AG20443 (cell line): ENCODE measurements at places on chromosomes 1 and 21.

GRCh38 chr1:227939791-227940771, 7.7 kb downstream of the WNT9A start:
- no peak for DNase-seq

DNA sequence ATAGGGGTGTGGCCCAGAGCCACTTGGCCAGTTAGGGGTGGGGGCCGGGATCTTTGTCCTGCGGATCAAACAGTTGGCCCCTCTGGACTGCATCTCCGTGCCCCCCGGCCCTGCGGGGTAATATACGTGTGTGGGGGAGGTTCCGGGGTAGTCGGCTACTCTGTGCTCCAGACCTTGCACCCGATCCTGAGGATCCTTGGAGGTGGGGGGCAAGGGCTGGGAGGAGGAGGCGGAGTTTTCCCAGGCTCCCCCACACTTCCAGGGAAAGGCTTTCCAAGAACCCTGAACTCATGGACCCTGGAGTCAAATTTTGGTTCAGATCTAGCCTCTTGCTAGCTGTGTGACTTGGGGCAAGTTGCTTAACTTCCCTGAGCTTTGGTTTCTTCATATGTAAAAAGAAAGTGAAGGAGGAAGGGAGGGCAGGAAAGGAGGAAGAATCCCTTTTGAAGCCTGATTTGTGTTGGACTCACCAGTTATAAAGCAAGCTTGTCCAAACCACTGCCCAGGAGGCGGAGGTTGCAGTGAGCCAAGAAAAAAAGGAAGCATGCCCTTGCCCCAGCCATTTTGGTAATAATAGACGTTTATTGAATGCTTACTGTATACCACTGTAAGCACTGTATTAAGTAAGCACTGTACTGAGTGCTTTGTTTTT, 686 bp downstream of the MIIP start:
- no peak for DNase-seq

- DNase-seq = no peak
Observed at GRCh38 chr1:177511036-177511435, 340.3 kb downstream of the BRINP2 start.

DNA sequence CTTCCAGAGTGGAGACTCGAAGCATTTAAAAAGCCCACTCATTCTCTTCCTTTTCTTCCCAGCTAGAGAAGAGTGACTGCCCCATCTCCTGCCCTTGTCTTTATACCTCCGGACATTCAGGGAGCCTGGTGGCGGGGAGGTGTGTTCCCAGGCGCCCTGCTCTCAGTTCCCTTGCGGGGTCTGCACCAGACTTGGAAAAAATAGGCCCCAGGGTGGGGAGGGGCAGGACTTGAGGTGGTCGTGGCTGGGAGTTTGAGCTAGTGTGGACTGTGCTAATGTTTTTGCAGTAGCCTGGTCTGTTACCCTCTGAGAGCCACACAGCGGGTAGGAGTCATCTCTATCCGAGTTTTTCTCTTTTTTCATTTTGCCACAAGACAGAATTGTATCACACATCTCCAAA, 139.1 kb downstream of the PEX14 start:
- DNase-seq = no peak

DNA sequence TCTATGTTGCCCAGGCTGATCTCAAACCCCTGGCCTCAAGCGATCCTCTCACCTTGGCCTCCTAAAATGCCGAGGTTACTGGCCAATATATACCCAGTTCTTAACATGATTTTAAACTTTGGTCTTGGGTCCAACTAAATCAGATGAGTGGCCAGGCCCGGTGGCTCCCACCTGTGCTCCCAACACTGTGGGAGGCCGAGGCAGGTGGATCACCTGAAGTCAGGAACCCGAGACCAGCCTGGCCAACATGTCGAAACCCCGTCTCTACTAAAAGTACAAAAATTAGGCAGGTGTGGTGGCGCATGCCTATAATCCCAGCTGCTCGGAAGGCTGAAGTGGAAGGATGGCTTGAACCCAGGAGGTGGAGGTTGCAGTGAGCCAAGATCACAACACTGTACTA, 29.6 kb downstream of the TOMM20 start:
- no peak for DNase-seq

GRCh38 chr1:199132006-199132405, 493.2 kb downstream of the PTPRC start:
- no peak for DNase-seq

GRCh38 chr1:219875860-219876259, 52.5 kb downstream of the SLC30A10 start:
- DNase-seq = no peak

GRCh38 chr21:35227786-35228185, 178.7 kb upstream of the RUNX1 start:
- no peak for DNase-seq

DNA sequence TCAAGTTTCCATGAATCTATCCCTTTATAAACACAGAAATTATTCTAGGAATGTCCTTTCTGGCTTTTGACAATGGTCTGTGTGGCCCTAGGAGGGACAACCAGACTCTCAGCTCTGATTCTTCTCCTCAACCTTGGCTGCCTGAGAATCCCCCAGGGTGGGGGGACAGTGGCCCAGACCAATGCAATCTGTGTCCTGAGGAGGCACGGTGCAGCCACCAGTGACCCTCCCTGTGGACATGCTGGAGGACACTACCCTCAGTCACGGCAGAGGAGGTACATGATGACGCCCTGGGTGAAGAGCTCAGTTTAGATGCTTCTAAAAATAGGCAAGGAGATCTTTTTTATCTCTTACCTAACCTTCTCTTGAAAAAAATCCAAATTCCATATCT, 91.7 kb downstream of the PGBD5 start:
- DNase-seq = no peak

- DNase-seq = no peak
Observed at GRCh38 chr1:42774928-42775526, 8.0 kb downstream of the C1orf50 start.

GRCh38 chr1:31742462-31743212, 21.5 kb downstream of the ADGRB2 start:
- DNase-seq = no peak

DNA sequence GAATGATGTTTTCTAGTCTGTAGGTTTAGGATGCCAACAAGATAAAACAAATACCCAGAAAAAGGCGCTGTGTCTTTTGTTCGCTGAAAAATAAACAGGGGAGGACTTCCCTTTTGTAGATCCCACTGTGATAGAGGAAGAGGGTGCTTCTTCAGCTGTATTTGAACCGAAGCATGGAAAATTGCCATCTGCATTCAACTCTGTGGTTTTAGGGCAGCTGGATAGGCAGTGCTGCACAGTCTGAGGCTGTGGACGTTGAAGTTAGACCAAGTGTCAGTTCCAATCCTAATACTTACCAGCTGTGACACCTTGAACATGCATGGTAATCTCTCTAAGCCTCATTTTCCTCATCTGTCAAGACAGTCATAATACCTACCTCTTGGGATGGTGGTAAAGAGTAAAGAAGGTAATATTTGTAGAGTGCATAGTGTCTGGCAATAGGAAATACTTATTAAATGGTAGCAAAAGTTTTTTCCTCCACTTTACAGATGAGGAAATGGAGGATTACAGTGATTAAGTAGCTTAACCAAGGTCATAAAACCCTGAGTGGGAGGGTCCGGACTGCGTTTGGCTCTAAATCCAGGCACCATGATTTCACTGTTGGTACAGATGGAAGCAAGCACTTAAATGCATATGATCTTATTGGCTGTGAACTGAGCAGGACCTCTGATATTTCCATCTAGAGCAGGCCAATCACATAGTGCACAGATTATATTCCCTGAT, 48.5 kb downstream of the UTP25 start:
- DNase-seq = no peak

DNA sequence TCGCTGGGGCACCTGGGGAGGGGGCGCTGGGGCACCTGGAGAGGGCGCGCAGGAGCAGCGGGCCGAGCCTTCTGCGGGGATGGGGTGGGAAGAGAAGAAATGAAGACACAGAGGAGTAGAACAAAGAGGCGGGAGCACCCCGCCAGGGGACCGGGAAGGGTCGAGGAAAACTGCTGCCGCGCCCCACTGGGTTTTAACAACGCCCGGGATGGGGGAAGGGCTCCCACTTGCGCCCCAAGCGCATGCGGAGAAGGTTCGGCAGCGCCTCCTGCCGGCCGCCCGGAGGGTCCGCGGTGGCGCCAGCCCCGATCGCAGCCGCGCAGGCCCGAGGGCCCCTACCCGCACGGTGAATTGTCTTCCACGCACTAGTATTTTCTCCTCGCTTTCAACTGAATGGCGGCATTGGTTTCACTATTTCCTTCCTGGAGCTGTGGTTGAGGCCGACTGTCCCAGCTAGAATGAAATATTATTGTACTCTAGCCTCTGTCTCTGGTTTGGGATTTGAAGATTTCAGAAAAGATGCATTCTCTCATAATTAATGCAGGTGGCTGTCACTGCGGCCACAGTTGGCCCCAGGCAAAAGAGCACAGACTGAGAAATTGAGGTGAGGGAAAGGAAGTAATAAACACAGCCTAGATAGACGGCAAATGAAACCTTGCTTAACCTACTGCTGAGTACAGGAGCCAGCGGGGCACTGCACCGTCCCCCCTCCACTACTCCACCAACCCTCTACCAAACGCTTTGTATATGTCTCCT, 57.3 kb downstream of the MAB21L3 start:
- peak; percentile 96 for DNase-seq

GRCh38 chr1:10530281-10530740, 55.6 kb downstream of the PEX14 start:
- peak; percentile 70 for DNase-seq

DNA sequence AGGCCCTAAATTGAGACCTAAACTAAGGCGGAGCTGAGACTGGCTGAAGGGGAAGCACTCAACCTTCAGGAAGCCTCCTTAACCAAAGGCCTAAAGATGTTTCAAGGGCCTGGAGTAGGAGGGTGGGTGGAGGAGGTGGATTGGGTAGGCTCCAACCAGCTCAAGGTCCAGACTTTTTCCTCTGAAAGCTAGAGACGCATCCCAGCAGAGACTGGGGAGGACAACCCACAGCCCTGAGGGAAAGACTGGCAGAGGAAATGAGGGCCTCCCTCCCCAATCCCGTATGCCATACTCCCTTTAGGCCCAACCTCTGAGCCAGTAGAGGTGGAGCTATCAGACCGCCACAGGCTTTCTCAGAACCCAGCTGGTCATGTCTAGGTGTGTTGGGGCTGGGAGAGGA, 1.1 kb downstream of the ECM1 start:
- peak; percentile 62 for DNase-seq

DNA sequence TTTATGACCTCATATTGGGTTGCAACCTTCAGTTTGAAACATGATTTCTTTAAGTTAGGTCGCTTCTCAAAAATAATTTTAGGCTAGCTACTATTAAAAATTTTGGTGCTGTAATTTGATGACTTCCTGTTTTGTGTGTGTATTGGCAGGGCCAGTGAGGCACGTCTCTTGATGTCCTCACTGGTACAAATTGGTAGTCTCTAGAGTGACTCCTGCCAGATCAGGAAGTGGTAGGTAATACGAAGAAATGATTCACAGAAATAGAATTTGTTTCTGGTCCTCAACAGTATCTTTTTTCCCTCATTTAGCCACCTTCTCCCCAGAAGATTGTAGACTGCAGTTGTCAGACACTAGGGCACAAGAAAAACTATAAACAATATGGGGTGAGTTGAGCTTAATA, 120.9 kb upstream of the KIAA1614 start:
- no peak for DNase-seq
